ENCODE measurements at places on chromosomes 2 and 18.

GRCh38 chr18:68219872-68220271 is 495.0 kb downstream of the TMX3 start:
- peak; percentile 84 for DNase-seq

DNA sequence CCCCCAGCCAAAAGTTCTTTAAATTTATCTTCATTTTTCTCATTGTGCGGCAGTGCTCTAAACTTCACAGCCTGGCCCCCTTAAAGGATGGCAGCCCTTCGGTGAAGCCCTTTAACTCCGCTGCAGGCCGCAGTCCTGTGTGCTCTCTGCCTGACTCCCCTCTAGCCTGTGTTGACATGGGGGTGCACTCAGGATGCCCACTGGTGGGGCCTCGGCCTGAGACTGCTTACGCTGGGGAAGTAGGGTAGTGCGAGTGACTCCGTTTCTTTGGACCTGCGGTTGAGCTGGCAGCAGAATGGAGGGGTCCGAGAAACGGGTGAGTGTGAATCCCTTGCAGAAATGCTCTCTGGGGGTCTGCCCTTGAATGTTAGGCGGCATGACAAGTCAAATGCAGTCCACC is 5.6 kb downstream of the RAB12 start:
- no peak for DNase-seq

- DNase-seq = peak; percentile 91
Observed at GRCh38 chr18:34709750-34710441, at the start of gene DTNA. Gene DTNA, plus strand, starts transcription at chr18:34710298. Its CDS starts 45,679 bp downstream, at chr18:34755977.

GRCh38 chr2:228548230-228548629 is 366.7 kb upstream of the SPHKAP start:
- DNase-seq = peak; percentile 11

- peak; percentile 49 for DNase-seq
Observed at GRCh38 chr2:63712748-63713147, 124.0 kb downstream of the MDH1 start.

- DNase-seq = no peak
Observed at GRCh38 chr2:28400419-28400818, 7.8 kb downstream of the FOSL2 start.

GRCh38 chr18:57025540-57025939 is 121.3 kb upstream of the BOD1L2 start:
- peak; percentile 14 for DNase-seq

DNA sequence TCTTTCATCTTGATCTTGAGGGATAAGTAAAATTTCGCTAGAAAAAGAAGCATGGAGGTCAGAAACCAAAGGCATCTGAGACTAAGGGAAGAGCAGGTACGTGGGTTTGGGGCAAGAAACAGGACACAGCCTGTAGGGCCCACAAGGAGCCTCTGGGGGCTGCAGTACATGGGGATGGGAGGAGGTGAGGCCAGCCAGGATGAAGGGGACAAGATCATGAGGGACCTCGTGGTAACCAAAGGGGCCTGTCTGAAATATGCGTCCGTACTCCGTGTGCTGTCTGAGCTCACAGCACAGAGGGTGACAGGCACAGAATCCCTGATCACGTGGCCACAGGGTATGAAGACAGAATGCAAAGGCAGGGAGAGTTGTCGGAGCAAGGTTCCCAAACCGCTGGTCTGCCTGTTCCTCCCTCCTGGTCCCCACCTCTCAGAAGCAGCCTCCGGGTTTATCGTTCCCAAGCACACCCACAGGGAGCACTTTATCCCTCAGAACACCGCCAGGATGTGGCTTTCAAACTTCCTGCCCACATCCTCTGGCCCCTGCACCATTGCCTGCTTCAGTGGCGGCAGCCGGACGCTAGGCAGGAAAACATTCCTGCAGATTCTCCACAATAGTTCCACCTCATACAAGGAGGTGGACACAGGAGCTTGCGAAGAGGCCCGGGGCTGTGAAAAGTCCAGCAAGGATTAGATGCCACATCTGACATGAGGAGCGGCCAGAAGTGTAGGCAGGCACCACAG is 12.0 kb downstream of the TMEM163 start:
- DNase-seq = no peak

DNA sequence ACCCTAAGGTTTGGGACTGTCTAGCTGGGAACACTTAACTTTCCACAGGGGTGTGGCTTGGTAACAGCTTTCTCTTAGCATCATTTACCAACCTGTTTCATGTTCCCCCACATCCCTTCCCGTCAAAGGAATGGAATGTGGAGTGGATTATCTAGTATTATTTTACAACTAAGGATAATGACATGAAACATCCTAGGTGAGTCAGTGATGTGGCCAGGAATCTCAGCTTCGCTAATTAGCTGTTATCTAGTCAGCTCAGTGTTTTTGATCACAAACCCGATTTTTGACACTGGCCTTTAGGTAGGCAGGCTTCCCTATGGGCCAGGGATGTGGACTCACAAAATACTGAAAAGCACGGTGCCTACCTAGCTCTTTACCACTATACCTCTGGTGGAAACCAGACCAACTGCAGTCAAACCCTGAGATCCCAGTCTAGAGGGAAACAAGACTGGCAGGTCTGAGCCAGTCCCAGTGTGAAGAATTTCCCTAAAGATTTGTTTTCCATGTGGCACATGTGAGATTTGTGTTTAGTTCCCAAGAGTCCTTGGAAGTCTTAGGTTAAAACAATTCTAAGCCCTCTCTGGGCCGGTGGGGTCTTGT is 2.8 kb upstream of the NRP2 start:
- no peak for DNase-seq

DNA sequence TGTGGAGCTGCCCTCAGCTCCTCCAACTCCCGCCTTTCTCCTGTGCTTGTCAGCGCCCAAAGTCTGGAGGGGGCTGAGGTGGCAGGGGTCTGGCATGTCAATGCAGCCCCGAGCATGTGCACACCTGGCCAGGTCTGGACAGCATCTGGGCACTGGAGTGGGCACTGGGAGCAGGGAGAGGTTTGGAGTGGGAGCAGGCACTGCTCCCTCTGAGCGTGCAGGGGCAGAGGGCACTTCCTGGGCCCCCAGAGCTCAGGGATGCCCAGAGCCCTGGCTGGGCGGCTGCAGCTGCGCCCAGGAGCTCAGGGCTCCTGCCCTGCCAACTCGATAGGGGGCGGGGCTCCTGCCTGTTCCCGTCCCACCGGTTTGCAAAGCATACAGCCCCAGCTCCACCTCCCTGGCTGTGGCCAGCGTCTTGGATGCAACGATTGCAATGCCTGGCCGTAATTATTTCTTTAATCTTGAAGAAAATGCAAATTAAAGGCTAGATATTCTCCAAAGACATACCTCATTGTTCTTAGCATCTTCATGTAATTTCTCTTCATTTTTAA is 57.4 kb upstream of the LDAH start:
- DNase-seq = no peak

All from fibroblast of skin of scalp (primary cell).